H1 (cell line): ENCODE measurements at places on chromosomes 7 and 10.

GRCh38 chr10:78197628-78198272 lies 164.1 kb downstream of the RPS24 start:
- no peak for DNase-seq

GRCh38 chr10:16187161-16187560 lies 249.6 kb upstream of the PTER start:
- no peak for DNase-seq

DNA sequence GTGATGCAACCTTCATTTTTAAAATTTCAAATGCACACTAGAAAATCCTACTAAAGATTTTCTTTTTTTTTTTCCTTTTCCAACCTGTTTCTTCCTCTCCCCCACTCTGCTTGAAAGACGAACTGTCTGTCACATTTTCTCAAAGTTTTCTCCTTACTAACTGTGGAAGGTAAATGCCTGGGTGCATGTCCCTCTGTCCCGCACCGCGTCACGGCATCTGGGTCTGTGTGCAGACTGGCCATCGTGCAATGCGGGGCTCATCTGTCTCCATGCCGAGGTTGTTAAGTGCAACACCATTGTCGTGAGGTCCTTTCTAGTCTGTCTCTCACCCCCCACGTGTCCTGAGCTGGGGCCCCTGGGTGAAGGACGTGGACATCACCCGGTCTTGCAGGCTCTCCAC lies 28.4 kb downstream of the PFKFB3 start:
- DNase-seq, result no peak

DNA sequence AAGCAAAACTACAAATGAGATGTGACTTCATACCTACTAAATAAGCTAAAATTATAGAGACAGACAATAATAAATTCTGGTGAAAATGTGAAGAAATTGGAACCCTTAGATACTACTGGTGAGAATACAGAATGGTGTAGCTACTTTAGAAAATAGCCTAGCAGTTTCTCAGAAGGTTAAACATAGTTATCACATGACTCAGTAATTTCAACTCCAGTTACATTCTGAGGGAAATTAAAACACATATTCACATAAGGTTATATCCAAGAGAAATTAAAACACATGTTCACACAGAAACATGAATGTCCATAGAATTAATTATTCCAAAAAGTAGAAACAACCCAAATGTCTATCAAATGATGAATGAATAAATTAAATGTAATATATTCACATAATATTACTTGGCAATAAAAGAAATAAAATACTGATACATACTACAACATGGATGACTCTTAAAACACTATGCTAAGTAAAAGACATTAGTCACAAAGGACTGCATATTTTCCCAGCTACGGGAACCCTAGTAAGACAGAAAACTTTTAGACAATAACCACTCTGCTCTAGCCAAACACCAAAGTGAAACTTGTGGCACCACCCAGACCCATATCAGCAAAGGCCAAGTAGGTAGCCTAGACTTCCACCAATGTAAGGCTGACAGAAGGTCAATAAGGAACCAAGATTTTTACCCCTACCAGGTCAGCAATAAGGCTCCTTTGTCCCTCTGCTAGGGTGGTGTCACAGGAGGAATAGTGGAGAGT lies 25.1 kb downstream of the SLC25A40 start:
- DNase-seq, result no peak

DNA sequence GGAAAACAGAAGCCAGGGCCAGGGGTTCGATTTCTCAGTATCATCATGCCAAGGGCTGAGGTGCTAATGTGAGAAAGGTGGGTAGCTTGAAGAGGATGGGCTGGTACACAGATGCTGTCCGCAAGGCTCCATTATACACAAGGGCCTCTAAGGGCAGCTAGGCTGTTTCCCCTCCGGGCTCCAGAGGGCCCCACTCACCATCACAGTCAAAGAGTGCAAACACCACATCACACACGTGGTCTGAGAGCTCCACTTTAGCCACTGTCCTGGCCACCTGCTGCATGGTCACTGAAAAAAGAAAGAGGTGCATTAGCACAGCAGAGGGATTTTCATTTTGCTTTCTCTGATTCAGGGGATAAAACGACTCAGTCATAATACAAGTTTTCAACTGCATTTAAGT lies 20.9 kb upstream of the DNAJB12 start:
- no peak for DNase-seq
